ENCODE measurements at places on chromosomes 2 and 18.

- no peak for DNase-seq
Observed at GRCh38 chr2:127525691-127526131, 578 bp downstream of the IWS1 start.

DNA sequence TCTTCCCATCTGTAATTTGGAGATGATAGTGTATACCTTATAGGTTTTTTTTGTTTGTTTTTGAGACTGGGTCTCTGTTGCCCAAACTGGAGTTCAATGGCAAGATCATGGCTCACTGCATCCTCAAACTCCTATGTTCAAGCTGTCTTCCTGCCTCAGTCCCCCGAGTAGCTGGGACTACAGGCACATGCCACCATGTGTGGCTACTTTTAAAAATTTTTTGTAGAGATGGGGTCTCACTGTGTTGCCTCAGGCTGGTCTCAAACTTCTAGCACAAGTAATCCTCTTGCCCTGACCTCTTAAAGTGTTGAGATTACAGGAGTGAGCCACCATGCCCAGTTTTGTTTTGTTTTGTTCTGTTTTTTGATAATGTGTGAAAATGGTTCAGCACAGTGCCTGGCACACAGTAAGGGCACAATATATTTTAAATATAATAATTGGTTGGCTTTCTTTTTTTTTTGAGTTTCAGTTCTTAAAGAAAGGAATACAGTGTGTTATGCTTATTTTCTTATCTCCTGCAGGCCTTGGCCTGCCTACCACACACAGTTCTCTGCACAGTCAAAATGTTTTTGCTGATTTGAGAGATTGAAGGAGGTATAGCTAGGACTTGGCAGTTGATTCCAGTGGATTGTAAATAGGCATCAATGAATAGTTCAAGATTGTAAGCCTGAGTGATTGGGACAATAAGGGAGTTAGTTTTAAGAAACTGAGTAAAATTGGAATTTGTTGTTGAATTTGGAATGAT is 6.1 kb downstream of the ACTR3 start:
- no peak for DNase-seq

DNA sequence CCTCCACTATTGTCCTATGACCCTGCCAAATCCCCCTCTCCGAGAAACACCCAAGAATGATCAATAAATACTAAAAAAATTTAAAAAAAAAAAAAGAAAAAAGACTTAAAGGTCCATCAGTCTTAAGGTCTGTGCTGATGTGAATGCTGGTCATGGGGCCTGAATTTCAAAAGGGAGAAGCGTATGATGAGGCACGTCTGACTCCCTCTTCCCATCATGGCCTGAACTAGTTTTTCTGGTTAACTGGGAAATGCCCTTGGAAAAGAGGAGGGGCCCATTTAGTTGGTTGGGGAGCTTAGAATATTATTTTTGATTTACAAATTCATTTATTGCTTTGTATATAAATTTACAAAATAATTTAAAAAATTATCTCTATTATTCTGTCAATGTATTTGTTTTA is 291.0 kb upstream of the CDH19 start:
- no peak for DNase-seq

DNA sequence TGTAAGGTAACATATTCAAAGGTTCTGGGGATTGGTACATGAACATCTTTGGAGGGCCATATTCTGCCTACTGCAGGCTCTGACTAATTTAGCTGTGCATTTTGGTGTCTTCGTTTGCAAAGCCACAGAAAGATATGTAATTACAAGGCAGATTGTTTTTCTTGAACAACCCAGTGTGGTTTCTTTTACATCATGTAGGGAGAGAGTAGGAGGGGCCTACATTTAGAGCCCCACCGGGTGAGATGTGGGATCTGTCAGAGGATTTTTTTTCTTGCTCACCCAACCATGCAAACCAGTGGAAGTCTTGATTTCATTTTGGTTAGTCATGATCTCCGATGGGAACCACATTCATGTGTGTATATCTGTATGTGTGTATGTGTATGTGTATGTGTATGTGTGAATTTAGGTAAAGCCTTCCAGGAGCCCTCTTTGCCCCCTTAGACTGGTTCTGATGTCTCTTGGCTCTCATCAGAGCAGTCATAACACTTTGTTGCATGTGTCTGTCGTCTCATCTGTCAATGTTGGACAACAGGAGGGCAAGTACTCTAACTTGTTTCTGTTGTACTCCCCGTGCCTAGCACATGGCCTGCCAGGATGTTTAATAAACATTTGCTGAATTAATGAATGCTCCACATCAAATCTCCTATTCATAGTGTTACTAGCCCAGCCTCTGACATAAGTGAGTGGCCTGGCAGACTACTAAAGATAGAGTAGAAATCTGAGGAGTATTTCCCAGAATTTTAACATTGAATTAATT is 239.9 kb downstream of the MTX2 start:
- peak; percentile 17 for DNase-seq

GRCh38 chr18:46068763-46069162 is 3.3 kb downstream of the PSTPIP2 start:
- DNase-seq = no peak

GRCh38 chr18:13262839-13263691 is 44.5 kb downstream of the LDLRAD4 start:
- DNase-seq = no peak

GRCh38 chr18:36326771-36327170 is 29.3 kb downstream of the FHOD3 start:
- no peak for DNase-seq

DNA sequence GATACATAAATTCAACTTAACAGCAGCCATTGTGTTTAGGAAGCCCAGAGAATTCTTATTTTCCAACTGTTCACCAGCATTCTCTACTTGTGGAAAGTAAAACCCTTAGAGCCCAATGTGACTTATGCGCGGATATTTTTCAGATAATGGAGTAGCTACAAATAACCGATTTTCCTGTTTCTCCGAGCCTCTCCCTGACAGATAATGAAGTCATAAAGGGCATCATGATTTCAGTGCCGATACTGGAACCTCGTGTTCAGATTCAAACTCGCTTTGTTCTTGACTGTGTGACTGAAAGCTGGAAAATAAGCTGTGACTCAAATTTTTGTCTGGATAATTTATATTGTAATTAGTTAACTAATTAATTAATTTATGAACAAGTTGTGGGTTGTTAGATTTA is 228.2 kb downstream of the VAPA start:
- DNase-seq = no peak

GRCh38 chr2:15241201-15241600 is 319.9 kb downstream of the NBAS start:
- no peak for DNase-seq

- no peak for DNase-seq
Observed at GRCh38 chr2:234671716-234672115, 174.8 kb upstream of the ARL4C start.

DNA sequence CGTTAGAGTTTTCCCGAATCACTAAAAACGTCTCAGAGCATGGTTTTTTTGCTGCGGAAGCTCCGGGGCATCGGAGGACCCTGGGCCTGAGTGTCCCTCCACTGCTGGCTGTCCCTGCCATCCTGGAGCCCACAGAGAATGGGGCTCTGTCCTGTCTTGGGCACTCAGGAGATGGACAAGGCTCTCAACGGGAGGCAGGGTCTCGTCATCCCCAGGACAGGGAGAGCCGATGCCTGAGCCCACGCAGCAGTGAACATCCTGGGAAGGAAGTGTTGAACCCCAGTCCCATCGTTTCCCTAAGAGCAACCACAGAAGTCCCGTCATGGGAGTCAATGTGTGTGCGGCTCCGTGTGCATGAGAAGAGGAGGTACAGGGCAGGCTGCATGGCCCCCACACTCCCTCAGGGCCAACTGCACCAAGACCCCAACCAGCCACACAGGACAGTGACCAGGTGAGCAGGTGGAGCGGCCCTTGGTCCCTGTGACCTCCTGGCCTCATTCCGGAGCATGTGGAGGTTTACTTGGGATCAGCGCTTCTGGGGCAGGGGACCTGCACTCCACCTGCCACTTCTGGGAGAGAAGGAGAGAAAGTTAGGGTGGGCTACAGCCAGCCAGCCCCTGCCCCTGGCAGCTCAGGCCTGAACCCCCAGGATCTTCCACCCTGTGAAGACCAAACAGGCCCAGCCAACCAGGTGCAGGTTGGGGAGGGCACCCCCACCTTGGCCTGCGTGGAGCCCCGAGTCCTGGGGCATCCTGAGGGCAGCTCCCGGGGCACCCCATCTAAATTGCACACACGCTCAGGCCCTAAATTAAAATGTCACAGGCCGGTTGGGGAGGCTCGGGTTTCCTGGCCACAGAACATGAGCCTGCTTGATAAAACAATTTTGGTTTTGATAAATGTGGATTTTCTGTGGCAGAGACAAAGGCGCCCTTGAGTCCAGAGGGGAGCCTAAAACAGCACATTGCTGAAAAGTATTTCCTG is 3.1 kb upstream of the SNED1 start:
- no peak for DNase-seq

DNA sequence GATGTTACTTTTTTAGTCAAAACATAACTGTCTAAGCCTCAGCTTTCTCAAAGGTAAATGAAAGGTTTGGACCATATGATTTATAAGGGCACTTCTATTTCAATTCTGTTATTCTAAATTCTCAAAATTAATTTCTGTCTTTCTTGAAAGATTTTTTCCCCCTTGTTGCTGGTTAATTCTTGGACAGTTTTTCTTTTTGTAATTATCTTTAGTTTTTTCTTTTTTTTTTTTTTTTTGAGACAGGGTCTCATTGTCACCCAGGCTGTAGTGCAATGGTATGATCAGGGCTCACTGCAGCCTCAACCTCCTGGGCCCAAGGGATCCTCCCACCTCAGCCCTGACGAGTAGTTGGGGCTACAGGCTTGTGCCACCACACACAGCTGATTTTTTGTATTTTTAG is 121.0 kb upstream of the MYO3B start:
- DNase-seq = no peak

DNA sequence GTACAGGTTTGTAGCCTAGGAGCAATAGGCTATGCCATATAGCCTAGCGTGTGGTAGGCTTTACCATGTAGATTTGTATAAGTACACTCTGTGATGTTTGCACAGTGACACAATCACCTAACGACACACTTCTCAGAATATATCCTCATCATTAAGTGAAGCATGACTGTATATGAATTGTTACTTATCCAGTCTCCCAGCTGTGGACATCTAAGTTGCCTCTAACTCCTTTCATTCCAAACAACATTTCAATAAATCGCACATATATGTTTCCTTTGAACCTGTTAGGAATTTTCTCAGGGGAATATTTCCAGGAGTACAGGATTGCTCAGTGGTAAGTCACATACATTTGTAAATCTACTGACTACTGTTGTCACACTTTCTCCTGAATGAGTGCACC is 90.0 kb downstream of the ARHGAP15 start:
- no peak for DNase-seq

DNA sequence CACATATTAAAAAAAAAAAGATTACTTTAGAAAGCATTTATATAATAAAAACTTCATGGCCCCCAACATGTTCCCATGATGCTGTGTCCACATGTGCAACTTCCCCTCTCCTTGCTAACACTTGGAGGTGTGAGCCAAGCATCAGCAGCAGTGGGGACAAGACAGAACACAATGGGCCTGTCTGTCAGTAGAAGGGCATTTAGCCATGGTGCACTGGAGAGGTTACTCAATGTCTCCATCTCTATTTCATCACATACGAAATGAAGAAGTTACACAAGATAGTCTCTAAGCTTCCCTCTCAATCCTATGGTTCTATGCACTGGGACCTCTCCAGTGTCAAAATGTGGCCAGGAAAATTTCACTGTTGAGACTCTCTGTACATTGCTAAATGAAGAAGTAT is 2.5 kb downstream of the VIT start:
- DNase-seq = no peak

GRCh38 chr2:143877876-143878530 is 641.9 kb downstream of the ZEB2 start:
- no peak for DNase-seq

DNA sequence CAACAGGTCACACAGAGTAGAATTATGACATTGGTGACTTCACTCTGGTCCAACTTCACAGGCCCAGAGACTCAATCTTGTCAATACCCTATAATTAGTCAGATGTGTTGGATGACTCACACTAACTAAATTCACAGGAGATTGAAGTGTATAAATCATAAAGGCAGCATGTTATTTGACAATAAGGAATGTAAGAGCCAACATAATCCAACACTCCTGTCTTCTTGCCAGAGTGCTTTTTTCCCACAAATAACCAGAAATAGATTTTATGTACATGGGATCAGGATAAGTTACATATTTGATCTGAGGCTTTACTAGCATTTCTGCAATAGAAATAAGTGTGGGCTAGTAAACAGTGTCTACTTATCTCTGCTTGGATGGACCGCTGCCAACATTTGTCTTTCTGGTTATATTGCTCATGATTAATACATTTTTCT is 42.2 kb upstream of the ZSWIM2 start:
- peak; percentile 1 for DNase-seq

DNA sequence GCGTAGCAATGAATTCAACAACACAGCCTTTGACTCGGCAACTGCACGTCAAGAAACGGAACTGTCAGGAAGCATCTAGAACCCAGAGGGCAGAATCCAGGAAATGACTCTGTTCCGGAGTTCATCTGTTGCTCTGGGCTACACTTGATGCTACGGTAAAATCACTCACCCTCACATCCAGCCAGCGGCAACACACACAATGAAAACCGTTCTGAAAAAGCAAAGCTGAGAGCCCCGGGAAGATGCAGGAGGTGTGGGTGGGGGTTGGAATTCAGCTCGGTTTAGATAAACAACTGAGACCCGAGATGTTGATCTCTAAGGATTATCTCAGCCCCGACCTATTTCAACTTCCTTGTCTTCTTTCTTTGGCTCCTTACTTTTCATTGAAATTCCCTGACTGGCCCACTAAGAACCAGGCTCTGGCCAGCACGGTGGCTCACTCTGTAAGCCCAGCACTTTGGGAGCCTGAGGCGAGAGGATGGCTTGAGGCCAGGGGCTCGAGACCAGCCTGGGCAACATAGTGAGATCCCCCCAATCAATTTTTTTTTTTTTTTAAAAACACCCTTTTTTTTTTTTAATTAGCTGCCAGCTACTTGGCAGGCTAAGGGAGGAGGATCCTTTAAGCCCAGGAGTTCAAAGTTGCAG is 13.3 kb upstream of the RAB17 start:
- DNase-seq = peak; percentile 56

DNA sequence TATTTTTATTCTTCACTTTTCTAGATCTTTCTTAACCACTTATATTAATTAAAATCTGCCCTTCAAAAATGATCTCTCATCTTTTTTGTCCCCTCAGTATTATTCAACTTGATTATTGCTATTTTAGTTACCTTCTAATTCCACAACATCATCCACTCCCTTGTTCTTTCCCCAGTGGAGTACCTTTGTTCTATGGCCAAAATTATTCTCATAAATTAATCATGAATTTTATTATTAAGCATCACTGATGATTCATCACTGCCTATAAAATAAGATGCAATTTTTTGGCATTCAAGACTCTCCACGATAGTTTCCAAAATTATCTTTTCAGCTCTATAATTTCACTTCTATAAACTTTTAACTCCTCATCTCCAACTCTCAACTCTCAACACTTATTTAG is 505.7 kb downstream of the SPAG16 start:
- no peak for DNase-seq

- DNase-seq = no peak
Observed at GRCh38 chr2:174827371-174828369, 63.4 kb upstream of the CHRNA1 start.

- no peak for DNase-seq
Observed at GRCh38 chr2:232512602-232513001, 7.6 kb upstream of the PRSS56 start.
